Stimulated activated CD4-positive, alpha-beta T cell treated with anti-CD3 and anti-CD28 coated beads, Interleukin-15, amount 100 ng/mL, for 1 hour (primary cell): ENCODE measurements at places on chromosomes 1 and 21.

GRCh38 chr1:230632273-230632873, 9.9 kb upstream of the COG2 start:
- DNase-seq, result no peak

- no peak for DNase-seq
These were observed 2.8 kb upstream of the CD1C start for GRCh38 chr1:158286941-158287346.

DNA sequence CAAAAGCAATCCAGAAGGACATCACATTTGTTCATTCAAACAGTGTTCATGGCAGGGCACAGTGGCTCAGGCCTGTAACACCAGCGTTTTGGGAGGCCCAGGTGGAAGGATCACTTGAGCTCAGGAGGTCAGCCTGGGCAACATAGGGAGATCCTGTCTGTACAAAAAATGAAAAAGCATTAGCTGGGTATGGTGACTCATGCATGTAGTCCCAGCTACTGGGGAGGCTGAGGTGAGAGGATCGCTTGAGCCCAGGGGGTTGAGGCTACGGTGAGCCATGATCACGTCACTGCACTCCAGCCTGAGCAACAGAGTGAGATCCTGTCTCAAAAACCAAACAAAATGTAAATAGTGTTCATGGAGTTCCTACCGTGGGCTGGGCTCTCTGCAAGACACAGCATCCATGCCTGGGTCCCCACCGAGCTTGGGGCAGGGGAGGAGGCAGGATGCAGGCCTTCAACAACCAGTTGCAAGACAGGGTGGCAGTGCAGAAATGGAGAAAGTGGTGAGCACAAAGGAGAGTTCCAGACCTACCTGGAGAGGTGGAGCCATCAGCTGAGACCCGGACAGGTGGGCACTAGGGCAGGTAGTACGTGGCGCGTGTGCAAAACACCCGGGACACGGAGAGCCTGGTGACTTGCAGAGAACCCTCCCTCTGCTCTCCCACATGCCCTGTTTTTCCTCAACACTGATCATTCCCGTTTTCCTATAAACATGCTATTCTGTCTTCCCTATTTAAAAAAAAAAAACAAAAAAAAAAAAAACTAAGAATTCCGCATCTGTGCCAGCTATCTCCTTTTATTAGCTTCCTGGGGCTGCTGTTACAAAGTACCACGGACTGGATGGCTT, 138.9 kb downstream of the TOMM20 start:
- DNase-seq, result no peak

GRCh38 chr1:87103074-87103473, 188.6 kb downstream of the HS2ST1 start:
- no peak for DNase-seq

DNA sequence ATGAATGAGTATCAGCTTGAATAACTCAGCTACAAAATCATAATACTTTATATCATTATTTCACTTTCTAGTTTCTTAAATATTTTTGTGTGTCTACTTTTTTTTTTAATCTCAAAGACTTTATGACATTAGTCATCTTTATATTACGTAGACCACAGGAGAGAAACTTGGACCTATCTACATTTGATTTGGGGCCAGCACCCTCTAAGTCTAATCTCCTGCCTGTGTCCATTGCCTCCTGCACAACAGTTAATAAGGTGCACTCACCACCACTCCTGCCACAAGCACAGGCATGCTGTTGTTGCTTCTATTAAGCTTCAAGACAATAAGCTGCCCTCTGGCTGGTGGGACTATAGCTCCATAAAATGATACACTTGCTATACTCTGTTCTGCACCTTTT, 70.4 kb downstream of the DIRAS3 start:
- DNase-seq, result no peak

GRCh38 chr1:87180682-87181081, 148.0 kb upstream of the LMO4 start:
- DNase-seq, result no peak

DNA sequence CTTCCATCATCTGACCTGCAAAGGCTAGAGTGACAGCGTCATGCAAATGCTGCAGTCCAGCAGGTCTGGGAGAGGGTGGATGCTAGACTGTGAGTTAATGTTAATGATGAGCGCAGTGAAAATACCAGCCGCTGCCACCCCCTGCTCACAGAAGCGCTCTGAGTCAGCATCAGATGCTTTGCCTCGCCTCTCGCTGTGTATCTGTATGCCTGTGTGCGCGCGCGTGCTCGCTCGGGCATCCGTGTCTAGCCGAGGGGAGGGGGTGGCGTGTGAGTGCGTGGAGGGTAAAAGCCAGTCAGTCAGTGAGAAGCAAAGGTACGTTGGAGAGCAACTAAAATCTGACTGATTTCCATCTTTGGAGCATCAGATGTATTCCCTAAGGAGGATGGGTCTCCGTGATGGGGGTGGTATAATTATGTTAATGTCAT, 858.7 kb downstream of the USP25 start:
- DNase-seq, result no peak

- DNase-seq, result no peak
These were observed 51.0 kb downstream of the KCNK2 start for GRCh38 chr1:215133532-215133931.

DNA sequence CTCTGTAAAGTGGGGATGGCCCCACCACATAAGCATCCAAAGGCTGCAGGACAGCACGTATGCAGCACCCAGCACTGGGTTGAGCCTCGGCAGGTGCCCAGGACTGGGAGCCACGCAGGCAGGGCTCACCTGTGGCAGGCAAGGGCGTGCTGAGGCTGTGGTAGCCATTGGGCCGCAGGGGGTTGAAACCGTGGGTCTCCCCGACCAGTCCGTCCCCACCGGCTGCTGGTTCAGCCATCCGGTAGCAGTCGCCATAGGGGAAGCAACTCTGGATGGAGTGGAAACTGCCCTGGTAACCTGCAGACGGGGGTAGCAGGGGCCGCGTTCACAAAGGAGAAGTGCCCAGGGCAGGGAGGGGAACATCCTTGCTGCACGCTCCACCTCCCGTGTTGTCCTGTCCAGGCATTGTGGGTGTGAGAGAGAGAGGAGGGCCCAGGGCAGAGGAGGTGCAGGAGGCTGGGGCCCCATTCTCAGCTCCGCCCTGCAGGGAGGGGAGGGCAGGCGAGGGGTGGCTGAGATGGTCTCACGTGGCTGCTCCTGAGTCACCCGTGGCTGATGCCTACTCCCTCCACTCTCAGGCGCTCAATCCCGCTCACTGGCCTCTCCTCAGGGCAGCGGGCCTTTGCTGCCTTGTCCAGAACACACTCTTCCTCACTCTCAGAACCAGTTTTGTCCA, 49.9 kb downstream of the DMRTB1 start:
- DNase-seq, result no peak

DNA sequence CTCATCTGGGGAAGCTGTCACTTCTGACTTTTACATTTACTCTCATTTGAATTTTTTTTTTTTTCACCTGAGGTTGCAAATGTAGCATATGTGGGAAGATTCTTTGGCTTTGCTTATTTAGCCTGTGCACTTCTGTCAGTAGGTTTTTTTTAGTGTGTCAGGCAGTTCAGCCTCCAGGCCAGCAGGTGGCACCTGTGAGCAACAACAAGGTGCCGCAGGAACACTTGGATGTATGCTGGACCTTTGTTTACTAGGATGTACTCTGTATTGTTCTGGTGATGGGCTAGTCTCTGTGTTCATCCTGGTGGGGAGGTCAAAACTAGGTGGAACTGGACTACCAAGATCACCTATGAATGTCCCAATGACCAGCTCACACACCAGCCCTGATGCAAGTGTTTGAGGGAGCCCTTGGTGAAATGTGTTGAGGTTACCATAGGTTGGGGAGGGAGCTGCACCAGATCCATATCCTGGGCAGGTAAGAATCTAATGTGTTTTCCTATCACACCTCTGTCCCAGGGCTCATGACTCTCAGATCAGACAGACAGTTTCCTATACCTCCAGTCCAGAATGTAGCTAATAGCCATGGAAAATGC, 618.2 kb downstream of the BRINP3 start:
- DNase-seq, result no peak

- DNase-seq, result no peak
These were observed 1064.9 kb downstream of the NCAM2 start for GRCh38 chr21:22063140-22063539.

DNA sequence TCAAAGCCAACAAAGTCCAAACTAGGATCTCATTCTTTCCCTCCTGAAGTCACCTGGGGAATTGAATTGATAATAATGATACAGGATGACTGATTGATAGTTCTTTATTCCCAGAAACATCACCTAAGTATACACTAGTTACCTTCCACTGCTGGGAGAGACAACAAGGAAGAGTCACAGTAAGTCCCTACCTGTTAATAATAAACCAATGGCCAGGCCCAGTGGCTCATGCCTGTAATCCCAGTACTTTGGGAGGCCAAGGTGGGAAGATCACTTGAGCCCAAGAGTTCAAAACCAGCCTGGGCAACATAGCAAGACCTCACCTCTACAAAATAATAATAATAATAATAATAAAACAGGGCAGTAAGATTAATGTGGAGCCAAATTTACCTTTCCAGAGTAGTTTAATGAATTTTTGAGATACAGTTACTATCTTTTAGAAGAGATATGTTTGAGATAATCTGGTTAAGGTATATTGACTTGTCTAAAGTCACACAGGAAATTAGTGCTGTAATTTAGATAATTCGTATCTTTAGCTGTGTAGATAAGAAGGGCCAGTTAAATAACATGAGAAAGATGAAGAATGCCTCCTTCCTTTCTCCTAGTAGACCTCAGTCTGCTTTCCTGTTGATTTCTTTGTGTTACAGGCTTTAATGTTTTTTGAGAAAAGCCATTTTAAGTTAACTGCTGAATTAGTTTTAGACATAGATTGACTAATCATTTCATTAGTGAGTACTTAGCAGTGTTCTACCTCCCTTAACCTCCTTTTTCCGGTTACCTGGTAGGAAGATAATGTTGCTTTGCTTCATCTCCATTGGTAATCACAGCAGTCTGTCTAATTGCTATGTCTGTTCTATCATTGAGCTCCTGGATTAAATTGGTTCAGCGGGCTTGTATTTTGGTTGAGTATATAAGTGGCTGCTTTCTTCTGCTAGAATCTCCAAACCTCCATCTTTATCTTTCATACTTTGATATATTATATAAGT, 22.0 kb downstream of the SMAP2 start:
- no peak for DNase-seq

DNA sequence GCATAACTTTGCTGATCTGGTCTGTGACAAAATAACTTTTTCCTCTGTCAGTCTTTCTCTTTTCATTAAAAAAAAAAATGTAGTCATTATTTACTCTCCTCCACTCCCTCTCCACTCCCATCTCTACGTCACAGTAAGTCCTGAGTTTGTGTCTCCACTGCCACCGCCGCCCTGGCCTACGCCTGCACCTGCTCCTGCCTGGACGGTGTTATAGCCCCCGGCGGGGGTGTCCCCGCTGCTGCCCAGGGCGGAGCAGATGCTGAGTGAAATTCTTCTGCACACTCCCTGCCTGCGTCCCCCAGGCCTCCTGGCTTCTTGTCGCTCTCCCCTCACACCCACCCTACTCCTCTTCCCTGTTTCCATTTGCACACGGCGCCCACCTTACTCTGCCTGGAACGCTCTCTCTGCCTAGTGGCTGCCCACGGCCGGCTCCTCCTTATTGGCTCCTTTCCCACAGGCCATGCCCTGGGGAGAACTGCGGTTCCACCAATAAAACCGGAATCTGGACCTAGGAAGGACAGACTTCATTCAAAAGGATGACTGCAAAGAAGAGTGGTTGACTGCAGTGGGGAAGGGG, 55.2 kb upstream of the C1orf174 start:
- no peak for DNase-seq

GRCh38 chr1:31374511-31375196, 1.8 kb upstream of the FABP3 start:
- DNase-seq, result no peak

DNA sequence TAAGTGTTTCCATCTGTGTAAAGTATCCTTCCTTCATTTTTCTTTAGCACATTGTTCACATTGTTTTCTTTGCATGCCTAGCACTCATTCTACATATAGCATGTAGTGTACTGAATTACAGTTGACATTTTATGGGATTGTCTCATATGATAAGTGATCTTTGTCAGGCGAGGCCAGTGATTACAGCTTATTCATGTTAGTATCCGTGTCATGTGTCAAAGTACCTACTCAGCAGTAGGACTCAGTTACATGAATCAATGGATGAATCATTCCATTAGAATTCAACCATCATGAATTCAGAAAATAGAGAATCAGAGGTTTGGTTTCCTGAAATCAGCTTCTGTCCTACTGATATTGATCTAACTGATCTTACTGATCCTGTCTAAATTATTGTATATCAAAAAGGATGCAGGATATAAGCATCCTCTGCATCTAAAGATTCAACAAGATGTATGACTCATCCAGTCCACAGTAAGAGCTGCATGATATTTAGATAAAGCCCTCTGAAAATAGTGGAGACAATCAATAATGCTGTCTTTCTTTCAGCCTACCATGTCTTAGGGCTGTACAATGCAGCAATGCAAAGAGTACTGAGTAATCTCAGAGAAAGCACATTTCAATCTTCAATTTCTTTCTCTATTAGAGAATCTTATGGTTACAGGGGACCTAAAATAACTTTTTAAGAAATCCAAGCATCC, 20.7 kb upstream of the HRNR start:
- DNase-seq, result no peak

GRCh38 chr1:24125456-24125855, 13.5 kb upstream of the MYOM3 start:
- DNase-seq, result no peak

DNA sequence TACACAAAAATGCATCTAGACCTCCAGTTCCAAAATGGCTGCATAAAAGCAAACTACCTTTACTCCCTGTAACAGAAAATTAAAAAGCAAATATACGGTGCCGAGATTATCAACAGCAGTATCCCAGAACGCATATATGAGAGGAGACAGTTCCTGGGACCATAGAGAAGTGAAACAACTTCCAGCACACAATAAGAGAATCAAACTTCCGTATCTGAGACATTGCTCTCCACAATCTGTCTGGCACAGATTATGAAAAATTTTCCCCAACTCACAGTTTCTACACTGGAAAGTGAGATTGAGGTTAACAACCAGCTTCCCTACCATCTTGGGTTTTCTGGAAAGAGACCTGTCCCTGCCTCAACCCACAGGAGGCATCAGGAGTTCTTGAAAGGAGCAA, 47.2 kb upstream of the ST6GALNAC3 start:
- no peak for DNase-seq

DNA sequence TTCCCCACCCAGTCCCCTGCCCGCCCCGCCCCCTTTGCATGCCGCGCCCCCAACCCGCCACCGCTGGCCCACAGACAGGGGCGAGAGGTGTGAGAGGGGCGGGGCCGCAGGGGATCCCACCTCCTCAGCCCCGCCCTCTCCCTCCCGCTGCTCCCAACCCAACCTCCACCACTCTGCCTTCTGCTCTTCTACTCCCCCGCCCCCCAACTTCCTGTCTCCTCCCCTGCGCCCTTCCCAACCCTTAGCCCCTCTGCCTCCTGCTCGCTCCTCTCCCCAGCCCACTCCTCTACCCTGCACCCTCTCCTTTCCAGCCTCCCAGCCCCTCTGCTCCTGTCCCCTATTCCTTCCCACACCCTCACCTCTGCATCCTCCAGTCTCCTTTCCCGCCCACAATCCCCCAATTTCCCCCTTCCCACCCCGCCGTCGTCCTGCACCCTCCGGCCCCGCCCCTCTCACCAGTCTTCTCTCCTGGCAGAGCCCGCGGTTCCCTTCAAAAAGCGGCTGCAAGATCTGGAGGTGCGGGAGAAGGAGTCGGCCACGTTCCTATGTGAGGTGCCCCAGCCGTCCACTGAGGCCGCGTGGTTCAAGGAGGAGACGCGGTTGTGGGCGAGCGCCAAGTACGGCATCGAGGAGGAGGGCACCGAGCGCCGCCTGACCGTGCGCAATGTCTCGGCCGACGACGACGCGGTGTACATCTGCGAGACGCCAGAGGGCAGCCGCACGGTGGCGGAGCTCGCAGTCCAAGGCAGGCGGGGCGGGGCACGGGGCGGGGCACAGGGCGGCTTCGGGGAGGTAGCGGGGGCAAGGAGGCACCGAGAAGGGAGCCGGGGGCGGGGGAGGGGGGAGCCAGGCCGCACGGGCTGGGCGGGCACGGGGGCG, 5.4 kb downstream of the OBSCN start:
- DNase-seq, result peak; percentile 75
